Caki2 (cell line): ENCODE measurements at places on chromosomes 7 and 10. TPM values are rescaled to one million over a fixed set of nuclear protein-coding genes. Genes with fewer than 3 reads are reported as not detected.

- DNase-seq: no peak
Measured at GRCh38 chr7:117044664-117045063, 91.4 kb downstream of the ST7 start.

PLEKHS1 gene
- total RNA-seq: not detected in 2 replicates

DNA sequence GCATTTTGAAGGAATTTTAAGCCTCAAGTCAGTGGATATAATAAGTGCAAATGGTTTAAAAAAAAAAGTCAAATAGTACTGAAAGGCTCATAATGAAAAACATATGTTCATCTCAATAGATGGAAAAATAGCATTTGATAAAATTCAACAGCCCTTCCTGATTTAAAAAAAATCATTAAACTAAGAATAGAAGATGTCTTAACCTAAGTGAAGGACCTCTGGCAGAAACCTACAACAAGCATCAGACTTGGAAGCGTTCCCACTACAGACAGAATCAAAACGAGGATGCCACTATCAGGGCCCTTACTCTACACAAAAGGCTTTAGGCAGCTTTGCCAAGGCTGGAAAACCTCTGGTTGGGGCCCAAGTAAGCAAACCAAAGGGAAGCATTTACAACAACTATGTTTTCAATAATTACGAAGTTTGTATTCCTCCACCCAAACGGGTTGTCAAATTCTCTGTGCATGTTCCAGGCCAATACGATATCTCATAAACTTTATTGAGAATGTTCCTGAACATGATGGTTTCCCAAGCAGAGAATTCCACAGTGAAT, 45.1 kb downstream of the CYTH3 start:
- no peak for DNase-seq

DNA sequence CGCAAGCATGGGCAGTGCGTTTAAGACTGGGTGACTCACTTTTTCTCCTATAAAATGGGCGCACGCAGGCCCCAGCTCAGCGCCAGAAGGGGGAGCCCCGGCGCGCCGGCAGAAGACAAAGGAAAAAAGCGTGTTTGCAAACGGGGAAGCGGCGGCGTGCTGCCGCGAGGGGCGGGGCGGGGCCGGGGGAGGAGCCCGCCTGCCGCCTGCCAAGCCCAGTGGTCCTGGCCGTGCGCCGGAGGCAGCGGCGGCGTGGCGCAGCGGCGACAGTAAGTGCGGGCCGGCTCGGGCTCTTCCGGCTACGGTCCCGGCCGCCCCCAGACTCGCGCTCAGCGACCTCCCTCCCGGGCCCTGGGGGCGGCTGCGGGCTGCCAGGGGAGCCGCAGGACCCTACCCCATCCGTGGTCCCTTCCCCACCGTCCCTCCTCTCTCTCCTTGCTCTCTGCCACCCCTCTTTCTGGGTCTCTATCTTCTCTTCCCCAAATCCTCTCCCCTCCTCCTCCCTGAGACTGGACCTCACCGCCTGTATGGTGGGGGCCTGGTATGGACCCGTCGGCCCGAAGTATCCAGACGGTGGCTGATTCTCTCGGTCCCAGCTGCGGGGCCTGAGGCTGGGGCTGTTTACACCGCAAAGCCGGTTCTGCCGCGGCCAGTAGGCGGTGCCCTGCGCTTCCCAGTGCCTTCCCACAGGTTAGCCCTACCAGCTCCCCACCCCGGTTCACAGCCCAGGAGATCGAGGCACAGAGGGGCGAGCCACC, at the start of gene SLC29A3:
Gene SLC29A3 (plus strand): TSS at position 218 of the 758 bp plus-strand sequence. CDS start 51 bp downstream, at position 269.
- peak; percentile 67 for DNase-seq

DNA sequence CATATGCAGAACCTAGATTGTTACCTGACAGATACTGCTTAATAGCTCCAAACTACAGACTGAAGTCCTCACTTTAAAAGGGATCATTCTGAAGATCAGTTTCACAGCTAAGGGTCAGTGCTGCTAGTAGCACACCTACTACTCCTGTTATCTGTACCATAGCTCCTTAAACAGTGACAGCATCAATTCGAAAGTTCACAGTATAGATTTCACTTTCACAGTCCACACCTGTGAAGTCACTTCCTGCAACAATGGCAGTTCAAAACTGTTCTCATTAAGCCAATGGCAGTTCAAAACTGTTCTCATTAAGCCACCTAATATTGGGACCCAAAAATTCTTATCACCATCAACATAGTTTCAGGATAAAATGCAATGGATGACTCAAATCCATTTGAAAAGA, 10.7 kb upstream of the FHIP2A start:
- DNase-seq: no peak

DNA sequence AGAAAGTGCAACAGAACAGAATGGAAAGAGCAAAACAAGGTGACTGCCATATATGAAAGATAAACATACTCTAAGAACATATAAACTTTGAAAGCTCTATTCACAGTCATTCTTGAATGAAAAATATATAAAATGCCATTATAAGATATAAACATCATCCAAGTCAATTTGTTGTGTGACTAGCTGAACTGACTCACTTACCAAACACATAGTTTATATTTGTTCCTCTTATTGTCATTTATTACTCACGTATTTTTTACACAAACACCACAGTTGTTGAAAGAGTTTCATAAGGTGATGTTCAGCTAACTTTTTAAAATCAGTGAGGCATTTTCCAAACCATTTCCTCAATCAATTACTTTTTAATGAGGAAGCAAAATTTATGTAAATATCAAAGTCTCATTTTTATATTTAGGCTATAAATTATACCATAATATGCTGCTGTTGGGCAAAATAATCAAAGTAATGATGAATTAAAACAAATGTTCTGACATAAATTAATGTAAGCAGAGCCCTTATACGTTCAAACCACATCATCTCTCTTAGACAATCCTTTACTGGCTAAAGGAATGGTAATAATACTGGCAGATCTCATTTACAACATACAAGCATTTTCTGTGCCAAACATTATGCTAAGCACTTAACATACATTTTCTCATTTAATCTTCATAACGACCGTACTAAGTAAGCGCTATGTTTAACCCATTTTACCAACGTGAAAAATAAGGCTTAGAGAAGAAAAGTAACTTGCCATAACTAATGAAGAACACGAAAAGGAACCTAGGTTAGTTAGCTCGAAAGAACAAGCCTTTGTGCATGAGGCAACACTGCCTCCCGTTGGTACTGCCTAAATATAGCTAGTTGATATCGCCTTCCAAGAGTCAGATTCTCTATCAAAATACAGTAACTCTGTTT, 7.3 kb downstream of the LRRN3 start:
- DNase-seq: no peak

PRRT4 gene
- total RNA-seq: 0.91 TPM in 1 of 2 replicates, not detected in the other

- no peak for DNase-seq
Measured at GRCh38 chr7:46369933-46370654, 449.0 kb upstream of the IGFBP3 start.

GRCh38 chr10:103683851-103684250, 171.5 kb downstream of the SH3PXD2A start:
- no peak for DNase-seq

GRCh38 chr7:96090756-96091155, 231.1 kb downstream of the SLC25A13 start:
- DNase-seq: no peak

BHLHA15 gene
- total RNA-seq: not detected in 2 replicates

DNA sequence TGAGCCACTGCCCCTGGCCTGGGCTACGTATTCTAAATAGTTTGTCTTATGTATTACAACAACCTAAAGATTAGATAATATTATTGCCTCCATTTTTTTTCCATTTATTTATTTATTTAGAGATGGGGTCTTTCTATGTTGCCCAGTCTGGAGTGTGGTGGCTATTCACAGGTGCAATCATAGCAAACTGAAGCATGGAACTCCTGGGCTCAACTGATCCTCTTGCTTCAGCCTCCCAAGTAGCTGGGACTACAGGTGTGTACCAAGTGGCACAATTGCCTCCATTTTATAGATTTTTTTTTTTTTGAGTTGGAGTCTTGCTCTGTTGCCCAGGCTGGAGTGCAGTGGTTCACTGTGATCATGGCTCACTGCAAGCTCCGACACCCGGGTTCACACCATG, 6.5 kb upstream of the TRA2A start:
- DNase-seq: no peak

CDK14 gene
- 4.6 and 10.4 TPM in 2 replicates for total RNA-seq

GRCh38 chr7:96993094-96993865, 12.1 kb upstream of the DLX6 start:
- no peak for DNase-seq

GRCh38 chr7:44076101-44076895, 6.0 kb downstream of the POLM start:
- DNase-seq: no peak

DNA sequence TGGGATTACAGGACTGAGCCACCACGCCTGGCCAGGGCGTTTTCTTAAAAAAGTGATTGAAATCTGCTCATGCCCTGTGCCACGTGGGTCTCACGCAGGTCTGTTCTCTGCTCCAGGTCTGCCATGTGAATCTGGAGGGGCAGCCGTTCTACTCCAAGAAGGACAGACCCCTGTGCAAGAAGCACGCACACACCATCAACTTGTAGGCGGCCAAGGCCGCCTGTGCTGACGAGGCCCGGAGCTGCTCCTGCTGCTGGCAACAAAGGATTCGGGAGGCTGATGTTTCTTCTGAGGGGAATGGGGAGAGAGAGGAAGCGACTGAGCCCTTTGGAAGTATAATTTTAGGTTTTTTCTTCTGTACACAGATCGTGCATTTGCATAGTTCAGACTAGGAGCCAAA, 23.6 kb upstream of the BMPR1A start:
- no peak for DNase-seq

DNA sequence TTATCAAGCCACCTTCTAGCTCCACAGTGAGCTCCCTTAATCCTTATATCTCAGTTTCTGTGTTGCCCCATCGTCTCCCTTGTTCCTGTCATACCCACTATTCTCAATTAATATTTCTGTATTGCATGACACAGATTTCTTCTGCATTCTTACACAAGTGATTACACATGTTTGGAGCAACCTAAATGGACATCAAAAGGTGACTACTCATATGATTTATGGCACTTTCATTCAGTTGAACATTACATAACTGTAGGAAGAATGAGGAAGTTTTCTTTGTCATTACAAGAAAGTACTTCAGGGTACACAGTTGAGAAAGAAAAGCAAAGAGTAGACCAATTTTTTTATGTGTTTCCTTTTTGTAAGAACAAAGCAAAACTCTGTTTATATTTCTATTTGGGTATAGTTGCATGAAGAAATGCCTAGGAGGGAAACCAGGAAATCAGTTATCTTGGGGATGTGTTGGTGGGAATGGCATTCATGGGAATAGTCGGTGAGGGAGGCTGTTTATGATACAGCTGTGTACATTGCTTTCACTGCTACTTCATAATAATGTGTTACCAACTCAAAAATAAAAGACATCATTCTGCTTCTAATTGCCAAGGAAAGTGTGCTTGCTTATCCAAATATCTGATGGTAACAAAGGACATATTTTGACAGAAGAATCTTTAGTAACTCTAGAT, 23.6 kb upstream of the PRSS37 start:
- DNase-seq: peak; percentile 2

DNA sequence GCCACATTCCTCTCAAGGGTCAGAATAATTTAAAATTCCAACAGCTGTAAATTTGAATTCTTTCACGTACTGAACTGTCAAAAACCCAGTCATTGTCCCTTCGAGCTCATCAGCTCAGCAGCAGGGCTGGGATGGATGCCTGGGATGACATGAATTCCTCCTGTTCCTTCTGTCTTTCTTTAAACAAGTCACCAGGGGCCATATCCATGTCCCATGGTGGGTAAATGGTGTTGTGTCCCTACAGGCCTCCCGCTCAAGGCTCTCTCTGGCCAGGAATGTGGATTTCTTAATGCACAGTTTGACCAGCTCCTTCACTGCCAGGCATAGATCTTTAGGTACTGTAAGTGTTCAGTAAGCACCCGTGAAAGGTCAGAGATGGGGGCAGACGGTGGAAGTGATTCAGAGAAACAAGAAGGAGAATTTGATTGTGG, 13.8 kb upstream of the TECPR1 start:
- DNase-seq: peak; percentile 68
